ENCODE measurements at places on chromosomes 12 and 14.

DNA sequence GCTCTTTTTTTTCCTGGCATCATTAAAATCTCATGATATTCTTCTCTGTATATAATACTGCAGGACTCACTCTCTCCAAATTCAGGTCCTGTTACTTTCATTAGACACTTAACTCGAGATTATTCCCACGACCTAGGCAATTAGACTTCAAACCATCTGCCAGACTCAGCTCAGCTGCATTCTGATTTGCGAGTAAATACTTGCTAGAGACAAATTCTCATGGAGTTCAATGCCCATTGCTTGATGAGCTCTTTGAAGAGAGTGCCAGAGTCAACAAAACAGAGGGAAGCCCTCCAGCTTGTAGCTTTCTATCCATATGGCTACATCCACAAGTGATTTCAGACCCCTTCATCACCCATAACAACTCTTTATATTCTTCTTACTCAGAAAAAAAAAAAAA lies 88.3 kb downstream of the GTF2A1 start:
- no peak for DNase-seq

GRCh38 chr12:49054096-49054495 lies 6.5 kb downstream of the KMT2D start:
- DNase-seq: no peak

DNA sequence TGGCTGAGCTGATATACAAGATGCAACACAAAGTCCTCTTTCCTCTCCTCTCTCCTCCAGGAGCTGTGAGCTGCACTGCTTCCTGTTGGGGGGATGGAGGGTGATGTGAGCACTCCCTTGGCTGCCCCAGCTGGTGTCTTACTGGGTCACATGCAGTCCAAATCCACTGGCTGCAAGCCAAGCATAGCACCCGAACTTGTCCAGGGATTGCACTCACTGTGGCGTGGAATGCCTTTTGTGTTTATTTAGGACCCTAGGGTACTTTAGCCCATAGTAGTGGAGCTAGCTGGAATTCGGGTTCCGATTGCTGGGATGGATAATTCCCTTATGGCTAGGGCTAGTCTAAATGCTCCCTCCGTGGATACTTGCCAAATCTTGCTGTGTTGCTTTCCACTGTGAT lies 424.9 kb upstream of the SYT1 start:
- no peak for DNase-seq

- DNase-seq: no peak
Observed at GRCh38 chr14:97027256-97027999, 230.2 kb downstream of the VRK1 start.

DNA sequence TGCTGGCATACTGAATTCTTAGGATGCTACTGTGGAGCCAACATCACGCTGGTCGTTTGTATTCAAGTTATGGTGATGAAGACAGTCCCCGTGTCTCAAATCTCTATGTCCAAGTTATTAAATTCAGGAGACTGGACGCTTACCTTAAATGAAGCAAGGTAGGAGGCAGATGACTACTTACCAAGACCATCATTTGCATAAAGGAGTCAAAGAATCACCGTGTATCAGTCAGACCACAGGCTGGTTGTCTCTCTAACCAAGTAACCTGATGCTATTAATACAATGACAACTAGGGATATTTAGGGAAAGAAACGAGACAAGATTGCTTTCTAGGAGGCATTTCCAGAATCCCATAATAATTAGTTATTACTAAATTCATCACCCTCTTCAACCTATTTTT lies 78.1 kb upstream of the FRMD6 start:
- no peak for DNase-seq

GRCh38 chr12:107318806-107319532 lies 225.6 kb upstream of the CRY1 start:
- no peak for DNase-seq

GRCh38 chr12:12946686-12947355 lies 5.1 kb downstream of the GPRC5D start:
- DNase-seq: no peak

DNA sequence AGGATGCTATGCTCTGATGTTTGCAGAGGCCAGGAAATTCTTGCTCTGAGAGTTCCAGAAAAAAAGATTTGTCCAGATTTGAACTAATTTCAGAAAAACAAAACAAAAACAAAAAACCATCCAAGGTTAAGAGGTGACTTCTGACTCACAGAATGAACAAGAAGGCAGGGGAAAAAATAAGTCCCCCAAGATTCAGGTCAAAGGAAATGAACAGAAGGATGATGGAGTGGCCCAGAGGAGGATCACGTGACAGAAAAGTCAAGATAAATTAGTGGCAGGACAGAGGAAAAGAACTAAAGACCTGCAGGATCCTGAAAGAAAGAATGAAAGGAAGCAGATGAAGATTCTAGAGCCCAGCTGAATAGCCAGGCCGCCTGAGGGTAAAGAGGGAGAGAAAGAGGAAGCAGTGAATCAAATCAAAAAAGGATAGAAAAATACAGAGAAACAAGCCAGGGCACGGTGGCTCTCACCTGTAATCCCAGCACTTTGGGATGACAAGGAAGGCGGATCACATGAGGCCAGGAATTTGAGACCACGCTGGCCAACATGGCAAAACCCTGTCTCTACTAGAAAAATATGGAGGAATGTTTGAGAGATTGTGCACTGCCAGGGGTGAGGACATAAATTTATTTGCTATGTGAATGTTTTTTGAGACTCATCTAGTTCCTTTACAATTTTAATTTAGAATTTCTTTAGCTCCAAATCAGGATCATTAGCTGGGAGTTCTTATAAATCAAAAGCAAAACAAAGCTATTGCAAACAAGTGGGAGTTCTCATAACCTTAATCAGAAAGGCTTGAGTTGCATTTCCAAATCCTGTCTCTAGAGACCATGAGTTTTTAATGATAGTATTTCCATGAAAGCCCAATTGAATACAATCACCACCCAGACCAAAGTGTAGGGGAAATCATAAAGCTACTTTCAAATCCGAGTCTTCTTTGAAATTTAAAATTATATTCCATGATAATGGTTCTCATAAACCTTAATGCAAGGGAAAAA lies 217.1 kb upstream of the PLEKHG7 start:
- no peak for DNase-seq

Measured in CD4-positive, alpha-beta T cell treated with Interleukin-2 at 100 ng/mL for 4 hours (primary cell).